ENCODE measurements at places on chromosomes 7 and 10.

GRCh38 chr10:67936416-67936815 is 52.0 kb downstream of the SIRT1 start:
- DNase-seq = no peak

- DNase-seq = no peak
These were observed 230.8 kb upstream of the LRRTM3 start for GRCh38 chr10:66695046-66695445.

DNA sequence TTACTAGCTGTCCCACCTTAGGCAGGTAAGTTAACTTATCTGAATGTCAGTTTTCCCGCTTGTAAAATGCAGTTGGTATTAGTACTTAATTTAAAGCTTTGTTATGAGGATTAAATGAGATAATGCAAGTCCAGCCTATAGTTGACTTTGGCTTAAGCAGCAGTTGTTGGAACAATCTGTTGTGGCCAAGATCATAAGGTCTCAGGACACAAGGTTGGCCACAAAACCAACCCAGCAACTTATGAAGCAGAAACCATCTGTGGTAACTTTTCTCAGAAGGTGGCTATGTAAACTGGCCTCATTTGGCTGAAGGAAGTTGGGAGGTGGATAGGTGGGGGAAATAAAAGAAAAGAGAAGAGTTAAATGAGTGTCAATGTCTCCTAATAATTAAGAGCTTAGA is 29.4 kb downstream of the ENTPD1 start:
- no peak for DNase-seq

- DNase-seq = no peak
These were observed 191.1 kb downstream of the ZMYND11 start for GRCh38 chr10:326350-326749.

DNA sequence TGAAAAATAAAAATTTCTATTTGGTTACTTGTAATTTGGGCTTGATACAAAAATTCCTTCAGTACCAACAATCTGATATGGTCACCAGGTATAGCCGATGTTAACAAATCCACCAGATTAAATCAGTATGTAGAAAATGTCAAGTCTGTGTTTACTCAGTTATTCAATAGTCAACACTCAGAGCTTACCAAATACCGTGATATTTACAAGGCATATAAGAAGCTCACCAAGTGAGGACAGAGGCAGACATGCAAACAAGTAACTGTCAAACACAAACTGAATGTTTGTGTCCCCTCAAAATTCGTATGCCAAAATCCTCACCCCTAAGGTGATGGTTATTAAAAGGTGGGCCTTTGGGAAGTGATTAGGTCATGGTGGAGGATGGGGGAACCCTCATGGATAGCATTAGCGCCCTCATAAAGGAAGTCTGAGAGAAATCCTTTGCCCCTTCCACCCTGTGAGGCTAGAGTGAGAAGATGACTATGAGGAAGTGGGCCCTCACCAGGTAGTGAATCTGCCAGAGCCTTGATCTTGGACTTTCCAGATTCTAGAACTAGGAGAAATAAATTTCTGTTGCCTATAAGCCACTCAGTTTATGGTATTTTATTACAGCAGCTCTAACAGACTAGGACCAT is 63.1 kb downstream of the TES start:
- DNase-seq = no peak

- no peak for DNase-seq
These were observed 258.0 kb downstream of the GALNT17 start for GRCh38 chr7:71389976-71390375.

DNA sequence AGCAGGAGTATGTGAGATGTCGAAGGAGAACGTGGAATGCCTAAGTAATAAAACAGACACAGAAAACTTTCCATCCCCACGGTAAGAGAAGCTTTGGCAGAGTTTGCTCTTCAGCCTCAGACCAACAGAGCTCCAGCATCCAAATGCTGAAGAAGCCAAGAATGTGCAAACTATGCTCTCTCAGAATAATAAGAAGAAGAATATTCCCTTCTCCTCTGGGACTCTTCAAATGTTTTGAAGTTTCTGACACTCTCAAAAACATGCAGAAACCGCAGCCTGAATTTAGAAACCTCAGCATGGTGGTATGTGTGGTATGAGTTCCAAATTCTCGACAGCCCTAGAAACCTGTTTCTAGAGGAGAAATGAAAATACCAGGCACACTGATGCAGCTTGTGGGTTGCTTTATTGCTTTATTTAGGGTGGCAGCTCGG is 113.3 kb downstream of the KCNMA1 start:
- DNase-seq = peak; percentile 85

GRCh38 chr10:89051593-89051992 is 61.0 kb downstream of the FAS start:
- no peak for DNase-seq

- DNase-seq = no peak
These were observed 56.4 kb downstream of the CTBP2 start for GRCh38 chr10:125103924-125104323.

DNA sequence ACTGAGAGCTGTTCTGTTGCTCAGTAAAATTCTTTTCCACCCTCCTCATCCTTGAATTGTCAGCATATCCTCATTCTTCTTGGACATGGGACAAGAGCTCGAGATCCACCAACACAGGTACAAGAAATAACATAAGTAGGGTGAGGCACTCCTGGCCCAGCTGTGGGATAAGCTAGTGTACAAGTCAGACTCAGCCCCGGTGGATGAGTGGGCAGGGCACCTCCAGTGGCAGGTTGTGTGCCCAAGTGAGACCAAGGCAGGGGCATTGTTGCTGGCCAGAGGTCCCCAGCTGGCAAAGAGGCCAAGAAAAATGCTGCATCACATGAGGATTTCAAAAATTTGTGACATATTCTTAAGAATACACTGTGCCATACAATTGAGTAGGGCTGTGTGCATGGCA is 402.0 kb upstream of the ZWINT start:
- no peak for DNase-seq

DNA sequence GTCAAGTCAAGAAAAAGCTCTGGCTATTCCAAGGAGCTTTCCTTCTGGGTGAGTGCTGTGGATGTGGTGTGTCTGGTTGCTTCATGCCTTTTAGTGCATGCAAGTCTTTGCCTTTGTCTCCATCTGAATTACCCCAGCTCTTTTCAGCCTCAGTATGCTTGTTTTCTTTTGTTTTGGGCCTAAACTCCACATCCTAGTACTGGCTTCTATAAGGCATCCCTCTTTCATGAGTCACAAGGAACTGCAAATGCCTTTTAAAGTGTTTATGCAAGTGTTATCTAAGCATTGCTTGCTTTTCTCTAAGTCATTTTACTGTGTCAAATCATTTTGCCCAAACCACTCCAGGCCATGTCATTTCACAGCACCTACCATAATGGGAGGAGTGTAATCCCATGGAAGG is 132.1 kb downstream of the PLCE1 start:
- DNase-seq = peak; percentile 80

- no peak for DNase-seq
These were observed 9.4 kb downstream of the HNRNPF start for GRCh38 chr10:43399320-43400310.

DNA sequence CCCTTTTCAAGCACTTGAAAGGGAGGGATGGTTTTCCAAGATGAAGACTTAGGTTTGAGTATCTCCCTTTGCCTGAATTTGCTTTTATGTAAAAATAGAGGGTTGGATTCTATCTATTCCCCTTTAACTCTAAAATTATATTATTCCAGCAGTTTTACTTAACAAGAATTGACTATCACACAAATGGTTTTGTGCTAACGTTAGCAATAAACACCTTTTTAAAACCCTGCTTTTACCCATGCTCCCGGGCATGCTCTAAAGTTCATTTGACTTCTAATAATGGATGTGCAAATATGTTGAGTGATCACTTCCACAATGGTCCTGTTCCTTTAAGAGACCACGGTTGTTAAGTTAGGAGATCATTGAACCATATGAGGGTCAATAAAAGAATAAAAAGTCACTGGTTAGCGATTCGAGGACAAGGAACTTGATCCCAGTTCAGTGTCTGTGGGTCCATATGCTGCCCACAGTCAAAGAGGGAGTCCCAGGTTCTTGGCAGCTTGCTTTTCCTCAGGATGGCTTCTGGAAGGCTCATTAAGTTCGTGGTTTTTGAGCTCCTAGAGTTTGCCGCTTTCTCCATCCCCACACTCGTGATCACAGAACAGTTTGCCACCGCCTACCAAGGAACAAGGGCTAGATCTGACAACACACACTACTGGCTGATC is at the start of gene TMEM236:
Gene TMEM236, plus strand, starts transcription at position 421 of the 665 bp plus-strand sequence. Its CDS starts 95 bp downstream, at position 516.
- no peak for DNase-seq

DNA sequence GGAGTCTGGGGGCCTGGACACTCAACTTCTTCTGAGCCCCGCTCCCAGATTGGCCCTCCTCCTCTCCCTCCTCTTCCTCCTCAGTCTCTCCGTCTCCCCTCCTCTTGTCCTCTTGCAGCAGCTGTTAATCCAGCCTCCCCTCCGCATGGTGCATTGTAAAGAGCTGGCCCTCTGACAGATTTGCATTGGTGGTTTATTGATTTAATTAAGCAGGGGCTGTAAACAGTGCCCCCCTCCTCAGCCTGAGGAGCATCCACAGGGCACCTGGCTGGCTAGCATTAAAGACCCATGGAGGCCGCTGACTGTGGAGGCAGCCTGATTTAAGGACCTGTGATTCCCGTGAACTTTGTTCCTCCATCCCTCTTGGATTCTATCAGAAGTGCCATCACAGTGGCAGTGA is 28.9 kb upstream of the PCBD1 start:
- DNase-seq = no peak

DNA sequence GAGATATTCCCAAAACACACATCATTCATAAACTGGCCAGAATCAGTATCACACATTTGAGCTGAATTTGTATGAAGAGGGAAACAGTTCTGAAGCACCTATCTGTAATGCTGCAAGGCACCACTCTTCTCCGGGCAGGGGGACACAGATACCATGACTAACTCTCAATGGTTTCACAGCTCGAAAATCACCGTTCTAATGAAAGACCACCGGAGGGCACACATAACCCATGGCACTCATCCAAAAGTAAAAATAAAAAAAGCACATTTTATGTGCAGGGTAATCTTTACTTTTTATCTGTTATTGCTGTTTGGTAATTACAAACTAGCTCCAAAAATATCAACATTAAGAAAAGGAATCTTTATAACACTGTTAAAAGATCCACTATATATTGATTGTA is 137.5 kb downstream of the PARD3 start:
- no peak for DNase-seq

- no peak for DNase-seq
These were observed 291.0 kb upstream of the KMT2E start for GRCh38 chr7:104723001-104723400.

DNA sequence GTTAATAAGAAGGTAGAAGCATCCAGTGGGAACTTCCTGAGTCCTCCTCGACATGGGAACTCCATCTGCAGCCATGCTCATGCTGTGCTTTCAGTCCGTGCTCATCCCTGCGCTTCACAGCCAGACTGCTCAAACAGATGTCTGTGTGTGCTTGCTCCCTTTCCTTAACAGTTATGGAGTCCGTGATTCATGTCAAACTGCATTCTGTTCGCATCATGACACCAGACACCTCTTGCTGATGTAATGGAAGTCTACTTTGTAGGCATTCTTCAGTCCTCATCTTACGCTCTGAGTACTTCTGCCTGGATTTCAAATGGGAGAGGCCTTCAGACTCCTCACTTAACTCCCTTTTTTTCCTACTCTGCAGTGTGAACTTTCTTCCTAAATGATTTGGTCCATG is 304.9 kb downstream of the SUGCT start:
- no peak for DNase-seq

GRCh38 chr10:89518108-89518507 is 17.3 kb downstream of the SLC16A12 start:
- DNase-seq = peak; percentile 43

DNA sequence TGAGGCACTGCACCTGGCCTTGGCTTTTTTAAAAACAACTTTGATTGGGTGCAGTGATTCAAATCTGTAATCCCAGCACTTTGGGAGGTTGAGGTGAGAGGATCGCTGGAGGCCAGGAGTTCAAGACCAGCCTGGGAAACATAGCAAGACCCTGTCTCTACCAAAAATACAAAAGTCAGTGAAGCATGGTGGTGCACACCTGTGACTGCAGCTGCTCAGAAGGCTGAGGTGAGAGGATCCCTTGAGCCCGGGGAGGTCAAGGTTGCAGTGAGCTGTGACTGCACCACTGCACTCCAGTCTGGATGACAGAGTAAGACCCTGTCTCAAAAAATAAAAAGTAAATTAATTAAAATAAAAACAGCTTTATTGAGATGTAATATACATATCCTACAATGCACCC is 84.9 kb downstream of the NPTX2 start:
- DNase-seq = no peak

- no peak for DNase-seq
These were observed 158.4 kb upstream of the NEBL start for GRCh38 chr10:21055339-21056135.

- DNase-seq = no peak
These were observed 9.9 kb downstream of the WDR86 start for GRCh38 chr7:151399906-151400305.

DNA sequence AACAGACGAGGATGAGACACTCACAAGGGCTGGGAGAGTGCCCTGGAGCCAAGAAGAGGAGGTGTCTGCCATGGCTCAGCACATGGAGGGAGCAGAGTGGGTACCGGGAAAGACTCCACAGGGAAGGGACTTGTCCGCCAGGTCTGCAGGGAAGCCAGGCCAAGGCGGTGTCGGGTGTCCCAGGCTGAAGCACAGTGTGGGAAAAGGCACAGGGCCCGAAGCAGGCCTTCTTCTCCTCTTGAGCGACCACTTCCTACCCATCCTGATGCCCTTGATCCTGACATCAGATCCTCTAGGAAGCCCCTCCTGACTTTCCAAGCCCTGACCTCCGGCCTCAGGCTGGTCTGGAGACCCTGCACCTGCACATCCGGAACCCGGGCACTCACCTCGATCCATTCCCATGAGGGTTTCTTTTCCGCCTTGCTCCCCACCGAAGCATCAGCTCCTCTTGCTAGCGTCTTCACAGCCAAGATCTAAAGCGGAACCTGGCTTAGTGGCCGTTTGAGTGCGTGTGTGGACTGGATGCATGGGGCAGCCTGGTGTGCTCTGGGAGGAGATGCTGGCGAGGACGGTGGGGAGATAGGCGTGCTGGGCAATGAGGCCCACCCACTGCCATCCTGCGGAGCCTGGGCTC is 8.5 kb downstream of the CALML3 start:
- no peak for DNase-seq

- peak; percentile 8 for DNase-seq
These were observed 32.5 kb downstream of the C7orf33 start for GRCh38 chr7:148622887-148623585.

DNA sequence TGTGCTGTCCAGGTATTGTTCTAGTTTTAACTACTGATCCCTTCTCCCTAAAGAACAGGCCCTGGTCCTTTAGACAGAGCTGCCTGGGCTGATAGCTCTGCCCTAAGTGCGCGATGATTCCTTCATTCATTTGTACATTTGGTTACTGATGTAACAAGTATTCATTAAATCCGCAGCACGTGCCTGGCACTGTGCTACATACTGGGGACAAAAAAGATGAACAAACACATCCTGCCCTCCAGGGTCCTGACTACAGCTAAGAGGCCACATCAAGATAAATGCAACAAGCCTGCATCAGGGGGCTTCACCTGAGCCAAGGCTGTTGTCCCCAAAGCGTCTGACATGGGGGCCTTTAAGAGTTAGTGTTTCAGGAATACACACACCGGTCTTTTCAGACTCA is 99.0 kb upstream of the PODXL start:
- no peak for DNase-seq
